Hematopoietic multipotent progenitor cell treated with erythropoietin and hydrocortisone succinate and interleukin-3 and kit ligand, for 8 days (in vitro differentiated cells): ENCODE measurements at places on chromosomes 2 and 18.
A peak's percentile ranks its signal among the peaks of the same experiment; 100 is the strongest.

GRCh38 chr2:156157670-156158069, 174.9 kb downstream of the NR4A2 start:
- no peak for DNase-seq

- no peak for DNase-seq
Observed at GRCh38 chr18:43486462-43486861, 209.2 kb upstream of the SYT4 start.

- no peak for DNase-seq
Observed at GRCh38 chr2:62577994-62578781, 72.2 kb upstream of the TMEM17 start.

GRCh38 chr2:237593596-237594320, 3.2 kb upstream of the RAB17 start:
- DNase-seq: no peak

DNA sequence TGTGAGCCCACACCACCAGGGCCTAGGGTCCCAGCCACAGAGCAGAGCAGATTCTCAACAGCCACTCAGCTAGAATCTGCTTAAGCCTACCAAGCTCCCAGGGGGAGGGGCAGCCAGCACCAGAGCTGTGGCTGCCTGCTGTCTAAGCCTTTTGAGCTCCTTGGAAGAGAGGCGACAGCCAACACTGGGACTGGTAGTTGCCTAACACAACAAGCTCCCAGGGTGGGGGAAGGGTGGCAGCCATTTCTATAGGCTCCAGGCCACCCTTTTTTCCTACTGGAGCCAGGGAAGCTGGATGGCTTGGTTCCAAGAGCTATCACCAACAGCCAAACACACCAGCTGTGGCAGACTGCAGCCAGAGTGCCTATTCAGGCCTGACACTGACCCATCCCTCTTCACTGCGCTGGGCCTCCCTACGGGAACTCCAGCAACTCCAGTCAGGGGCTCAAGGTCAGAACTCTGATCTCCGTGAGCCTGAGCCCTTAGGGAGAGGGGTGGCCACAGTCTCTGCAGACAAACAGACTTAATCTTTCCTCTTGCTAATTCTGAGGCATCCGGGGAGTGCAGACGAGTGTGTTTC, 1824.3 kb upstream of the CELF4 start:
- no peak for DNase-seq

GRCh38 chr2:111684611-111685010, 199.4 kb downstream of the ANAPC1 start:
- DNase-seq: no peak

DNA sequence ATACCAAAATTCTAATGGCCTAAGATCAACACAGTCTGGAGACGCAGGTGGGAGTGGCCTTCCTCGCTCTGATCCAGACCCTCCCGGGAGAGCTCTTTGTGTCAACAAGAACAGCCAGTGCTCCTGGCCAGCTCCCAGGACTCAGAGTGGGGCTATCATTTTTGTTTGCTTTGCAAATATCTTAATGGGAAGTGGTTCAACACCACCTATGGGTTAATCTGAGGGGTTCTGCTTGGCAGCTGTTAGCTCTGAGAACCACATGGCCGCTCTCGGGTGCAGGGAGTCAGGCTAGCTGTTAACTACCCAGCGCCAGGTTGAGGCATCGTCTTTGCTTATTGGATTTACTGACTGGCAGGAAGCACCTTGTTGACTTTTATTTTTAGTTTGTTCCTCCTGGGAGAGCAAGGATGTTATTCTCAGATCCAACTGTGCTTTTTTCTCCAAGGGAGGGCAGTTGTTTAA, 184.8 kb upstream of the SP5 start:
- DNase-seq: no peak

- peak; percentile 35 for DNase-seq
Observed at GRCh38 chr18:21548647-21549046, 51.9 kb downstream of the ESCO1 start.

DNA sequence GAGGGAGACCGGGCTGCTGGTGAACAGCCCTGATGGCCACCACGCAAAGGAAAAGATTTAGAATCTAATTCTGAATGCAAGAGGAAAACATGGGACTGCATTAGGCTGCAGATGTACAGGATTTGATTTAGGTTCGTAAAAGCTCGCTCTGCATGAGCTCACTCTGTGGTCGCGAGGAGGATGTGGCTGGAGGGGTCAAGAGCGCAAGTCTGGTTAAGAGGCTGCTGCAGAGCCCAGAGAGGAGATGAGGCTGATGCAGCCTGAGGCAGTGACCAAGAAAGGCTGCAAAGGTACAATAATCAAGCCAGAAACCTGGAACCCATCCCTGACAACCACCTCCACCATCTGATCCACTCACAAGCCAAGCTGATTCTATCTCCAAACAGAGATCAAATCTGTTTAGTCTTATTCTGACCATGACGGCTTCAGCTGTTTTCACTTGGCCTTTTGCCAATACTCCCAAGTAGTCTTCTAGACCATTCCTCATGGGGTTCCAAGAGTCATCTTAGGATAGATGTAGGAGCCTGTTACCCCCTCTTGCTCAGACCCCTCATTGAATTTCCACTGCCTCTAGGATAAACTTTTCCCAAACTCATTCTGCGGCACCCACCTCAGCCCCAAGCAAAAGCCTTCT, 58.9 kb upstream of the ARL4C start:
- DNase-seq: no peak

- DNase-seq: no peak
Observed at GRCh38 chr2:64234785-64235184, 90.6 kb upstream of the PELI1 start.

DNA sequence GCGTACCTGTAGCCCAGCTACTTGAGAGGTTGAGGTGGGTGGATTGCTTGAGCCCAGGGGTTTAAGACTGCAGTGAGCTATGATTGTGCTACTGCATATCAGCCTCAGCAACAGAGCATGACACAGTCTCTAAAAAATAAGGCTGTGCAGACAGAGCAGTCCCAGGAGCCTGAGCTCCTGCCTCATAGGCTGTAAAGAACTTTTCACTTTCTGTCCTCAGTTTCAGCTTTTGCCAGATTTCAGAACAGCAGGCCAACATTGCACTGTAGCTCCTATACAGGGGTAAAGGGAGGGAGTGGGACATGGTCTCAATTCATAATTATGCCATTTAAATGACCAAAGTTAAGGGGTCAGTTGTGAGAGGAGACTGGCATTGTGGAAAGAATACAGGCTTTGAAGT, 150.6 kb downstream of the GALNT1 start:
- DNase-seq: no peak

GRCh38 chr2:73033766-73034381, 37.6 kb downstream of the SFXN5 start:
- no peak for DNase-seq

DNA sequence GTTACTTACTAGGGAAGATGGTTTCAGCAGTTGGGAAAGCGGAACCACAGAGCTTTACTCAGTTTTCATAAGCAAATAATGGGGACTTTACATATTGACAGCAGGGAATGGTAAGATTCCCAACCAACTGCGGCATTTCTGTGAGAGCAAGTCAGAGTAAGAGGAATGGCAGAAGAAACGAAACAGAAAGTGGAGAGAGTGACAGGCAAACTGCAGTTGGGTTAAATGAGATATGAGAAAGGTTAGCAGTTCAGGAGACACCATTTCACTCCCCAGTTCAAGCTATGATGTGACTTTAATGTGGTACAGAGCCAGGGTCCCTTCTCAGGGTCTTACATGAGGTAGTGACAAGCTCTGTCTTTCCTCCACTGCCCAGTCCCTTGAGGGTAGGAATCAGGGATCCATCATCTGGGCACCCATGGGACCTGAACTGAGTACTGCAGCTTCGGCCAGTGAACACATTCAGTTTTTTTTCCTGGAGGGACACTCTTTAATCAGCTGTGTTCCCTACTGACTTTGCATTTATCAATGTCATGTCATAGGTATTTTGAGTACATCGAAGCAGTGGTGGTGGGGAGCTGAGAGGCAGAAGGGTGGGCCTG, 33.0 kb upstream of the GREB1 start:
- DNase-seq: no peak

GRCh38 chr2:101135412-101136296, 15.5 kb downstream of the TBC1D8 start:
- no peak for DNase-seq

- DNase-seq: no peak
Observed at GRCh38 chr18:64180617-64181016, 31.7 kb upstream of the LINC00305 start.

- no peak for DNase-seq
Observed at GRCh38 chr2:120678251-120678650, 57.4 kb upstream of the GLI2 start.

- peak; percentile 28 for DNase-seq
Observed at GRCh38 chr18:46291149-46291548, 187.0 kb downstream of the HAUS1 start.

DNA sequence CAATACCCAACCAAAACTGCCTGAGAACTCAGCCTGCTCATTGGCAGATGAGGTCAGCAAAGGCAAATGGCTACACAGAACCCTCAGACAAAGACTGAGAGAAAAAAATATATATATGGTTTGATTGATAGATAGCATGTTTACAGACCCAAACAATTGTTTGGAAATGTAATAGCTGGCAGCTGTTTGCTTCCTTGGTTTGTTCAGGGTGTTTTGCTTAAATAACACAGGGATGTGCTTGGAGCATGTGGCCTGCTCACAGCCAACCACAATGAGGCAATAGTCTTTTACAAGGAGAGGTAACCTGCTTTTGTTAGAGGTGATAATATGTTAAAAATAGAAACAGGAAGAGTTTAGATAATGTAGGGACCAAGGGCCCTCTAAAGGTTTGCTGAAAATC, 84.5 kb downstream of the PDK1 start:
- DNase-seq: no peak

GRCh38 chr2:29262681-29263260, 147.6 kb downstream of the CLIP4 start:
- DNase-seq: no peak

GRCh38 chr2:191421950-191422349, 176.7 kb downstream of the MYO1B start:
- DNase-seq: no peak

DNA sequence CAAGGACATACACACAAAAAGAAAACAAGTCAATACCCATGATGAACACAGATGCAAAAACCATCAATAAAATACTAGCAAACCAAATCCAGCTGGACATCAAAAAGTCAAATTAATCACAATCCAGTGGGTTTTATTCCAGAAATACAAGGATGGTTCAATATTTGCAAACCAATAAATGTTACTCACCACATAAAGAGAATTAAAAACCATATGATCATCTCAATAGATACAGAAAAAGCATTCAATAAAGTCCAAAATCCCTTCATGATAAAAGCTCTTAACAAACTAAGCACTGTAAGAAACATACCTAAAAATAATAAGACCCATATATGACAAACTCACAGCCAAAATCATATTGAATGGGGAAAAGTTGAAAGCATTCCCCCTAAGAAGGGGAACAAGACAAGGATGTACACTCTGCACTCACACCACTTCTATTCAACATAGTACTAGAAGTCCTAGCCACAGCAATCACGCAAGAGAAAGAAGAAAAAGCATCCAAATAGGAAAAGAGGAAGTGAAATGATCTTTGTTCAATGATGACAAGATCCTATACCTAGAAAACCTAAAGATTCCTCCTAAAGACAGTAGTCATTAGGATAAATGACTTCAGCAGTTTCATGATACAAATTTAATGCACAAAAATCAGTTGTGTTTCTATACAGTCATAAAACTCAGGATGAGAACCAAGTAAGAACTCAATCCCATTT, 62.6 kb downstream of the TRAPPC8 start:
- no peak for DNase-seq

GRCh38 chr2:143588746-143589145, 459.5 kb downstream of the ARHGAP15 start:
- no peak for DNase-seq

GRCh38 chr18:3329471-3329870, 67.5 kb downstream of the MYL12B start:
- DNase-seq: no peak

DNA sequence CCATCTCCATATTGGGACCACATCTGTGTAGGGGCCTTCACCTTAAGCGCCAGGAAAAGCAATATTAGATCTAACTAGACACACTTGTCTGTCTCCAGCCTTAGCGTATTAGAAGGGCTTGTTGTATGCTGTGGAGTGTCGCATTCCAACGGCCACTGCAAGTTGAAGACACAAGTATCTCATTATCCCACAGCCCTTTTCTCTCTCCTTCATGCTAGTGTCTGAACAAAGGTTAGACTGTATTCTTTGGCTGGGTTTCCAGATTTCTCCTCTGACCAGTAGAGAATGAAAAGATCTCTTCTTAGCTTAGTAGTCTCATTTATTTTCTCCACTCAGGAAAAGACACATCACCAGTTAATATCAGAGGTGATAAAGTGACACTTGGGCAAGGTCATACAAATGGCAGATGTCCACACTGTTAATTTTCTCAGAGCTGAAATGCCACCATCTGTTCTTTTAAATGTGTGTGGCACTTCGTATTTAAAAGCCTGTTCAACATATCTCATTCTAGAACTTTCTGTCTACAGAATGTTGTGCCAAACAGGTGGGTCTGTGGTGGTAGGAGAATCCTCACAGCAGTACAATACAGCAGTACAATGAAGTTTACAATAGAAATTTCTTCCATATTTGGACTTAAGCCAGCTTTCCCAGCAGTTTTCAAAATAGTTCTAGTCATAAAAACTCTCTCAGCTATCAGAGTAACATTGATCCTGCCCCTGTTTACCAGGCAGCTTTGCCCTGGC, 94.0 kb upstream of the ITGA6 start:
- DNase-seq: no peak
